Left forelimb (tissue), 1 donor: ENCODE measurements at places on chromosomes 13 and 19.

DNA sequence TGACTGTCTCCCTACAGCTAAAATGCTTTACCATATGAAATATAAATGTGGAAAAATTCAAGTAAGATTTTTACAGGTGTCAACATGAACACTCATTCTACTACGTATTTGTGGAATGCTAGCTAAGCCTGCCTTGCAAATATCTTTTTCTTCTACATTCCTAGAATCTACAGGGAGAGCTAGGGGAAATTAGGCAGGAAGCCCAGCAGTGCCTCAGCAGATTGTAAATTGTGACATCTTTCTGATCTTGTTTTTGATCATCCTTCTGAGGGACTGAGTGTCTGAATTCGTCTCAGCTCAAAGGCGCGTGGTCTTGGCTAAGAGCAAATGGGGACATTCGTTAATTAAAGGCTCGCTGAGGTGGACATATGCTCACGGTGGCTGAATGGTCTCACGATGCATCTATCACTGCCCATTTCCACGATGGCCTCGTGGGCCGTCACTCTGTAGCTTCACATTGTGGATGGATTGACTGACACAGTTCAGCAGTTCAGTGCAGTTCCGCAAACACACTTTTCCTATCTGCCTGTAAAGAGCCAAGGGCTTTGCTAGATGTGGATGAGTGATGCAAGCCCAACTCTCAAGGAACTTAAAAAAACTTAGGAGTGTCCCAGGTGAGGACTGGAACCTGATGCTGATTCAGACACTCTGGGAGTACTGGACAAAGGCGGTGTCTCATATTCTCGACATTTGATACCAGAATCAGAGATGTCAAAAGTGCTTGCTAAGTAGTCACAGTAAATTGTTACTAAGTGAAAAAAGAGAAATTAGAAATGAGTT is 562.5 kb downstream of the EFNB2 start:
- DNase-seq: no peak

GRCh38 chr19:2252055-2252796 is 3.1 kb downstream of the AMH start:
- no peak for DNase-seq

GRCh38 chr13:94030415-94031119 is 448.9 kb downstream of the DCT start:
- no peak for DNase-seq

DNA sequence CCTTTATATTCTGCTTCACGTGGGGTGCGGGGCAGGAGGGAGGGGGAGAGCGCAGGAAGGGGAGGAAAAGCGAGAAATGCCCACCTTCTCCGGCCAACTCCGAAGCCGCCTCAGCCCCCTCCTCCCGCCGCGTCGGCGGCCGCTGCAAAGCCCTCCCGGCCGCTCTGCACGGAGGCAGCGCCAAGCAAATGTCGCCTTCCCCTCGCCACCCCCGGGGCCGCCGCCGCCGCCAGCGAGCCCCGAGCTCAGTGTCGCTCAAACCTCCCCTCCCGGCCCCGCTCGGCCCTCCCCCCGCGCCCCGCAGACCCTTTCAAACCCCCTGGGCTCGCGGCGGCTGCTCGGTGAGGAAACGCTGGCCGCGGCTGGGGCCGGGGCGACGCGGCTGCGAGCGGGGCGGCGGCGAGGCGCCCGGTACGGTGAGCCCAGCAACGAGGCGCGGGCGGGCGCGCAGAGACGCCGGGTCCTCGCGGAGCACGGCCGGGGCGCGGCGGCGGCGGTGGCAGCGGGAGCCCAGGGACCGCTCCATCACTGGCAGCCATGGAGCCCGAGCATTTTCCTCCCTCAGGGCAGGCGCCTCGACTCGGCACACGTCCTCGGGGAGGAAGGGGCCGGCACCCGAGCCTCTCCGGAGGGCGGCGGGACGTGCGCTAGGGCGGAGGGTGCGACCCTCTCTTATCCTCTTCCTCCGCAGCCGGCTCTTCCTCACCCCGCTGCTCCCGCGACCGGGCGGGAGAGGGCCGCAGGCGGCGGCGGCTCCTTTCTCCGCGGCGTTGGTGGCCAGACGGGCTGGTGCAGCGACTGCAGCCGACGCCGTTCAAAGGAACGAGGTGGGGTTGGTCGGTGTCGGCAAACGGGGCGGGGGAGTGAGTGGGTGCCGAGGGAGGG is 463 bp upstream of the TSC22D1 start:
- DNase-seq: peak; percentile 76

DNA sequence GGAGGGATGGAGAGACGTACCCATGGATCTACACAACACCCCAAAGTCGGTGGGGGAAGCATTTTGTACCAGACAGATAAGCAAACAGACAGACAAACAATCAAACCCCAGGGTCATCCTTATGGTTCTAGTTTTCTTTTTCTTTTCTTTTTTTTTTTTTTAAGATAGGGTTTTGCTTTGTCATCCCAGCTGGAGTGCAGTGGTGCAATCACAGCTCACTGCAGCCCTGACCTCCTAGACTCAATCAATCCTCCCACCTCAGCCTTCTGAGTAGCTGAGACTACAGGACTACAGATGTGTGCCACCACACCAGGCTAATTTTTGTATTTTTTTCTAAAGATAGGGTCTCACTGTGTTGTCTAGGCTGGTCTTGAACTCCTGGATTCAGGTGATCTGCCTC is 17.9 kb upstream of the FBL start:
- DNase-seq: no peak
